ENCODE measurements at places on chromosomes 16 and 17. TPM values are rescaled to one million over a fixed set of nuclear protein-coding genes. Genes with fewer than 3 reads are reported as not detected.

DNA sequence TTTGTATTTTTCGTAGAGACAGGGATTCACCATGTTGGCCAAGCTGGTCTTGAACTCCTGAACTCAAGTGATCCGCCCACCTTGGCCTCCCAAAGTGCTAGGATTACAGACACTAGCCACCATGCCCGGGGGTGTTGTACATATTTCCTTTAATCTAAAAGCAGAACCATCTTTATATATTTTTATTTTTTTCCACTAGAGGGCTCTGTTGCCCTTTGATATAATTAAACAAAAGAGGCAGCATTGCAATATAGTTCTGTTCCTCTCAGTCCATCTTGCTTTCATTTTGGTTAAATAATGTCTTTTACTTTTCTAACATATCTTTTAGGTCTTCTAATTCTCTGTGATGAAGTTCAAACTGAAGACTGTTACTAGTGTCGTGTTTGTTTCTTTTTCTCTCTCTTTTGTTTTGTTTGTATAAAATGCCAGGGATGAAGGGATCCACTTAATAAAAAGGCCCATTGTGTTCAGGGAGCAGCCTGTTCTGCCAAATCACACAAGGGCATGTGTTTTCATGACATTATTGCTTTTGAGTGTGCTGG, 23.4 kb downstream of the WWOX start:
- H3K4me1 ChIP-seq, result peaks cover 7% of the 10 kb centered on the region
- DNase-seq, result no peak
- no peaks in the 10 kb centered on the region for H3K27me3 ChIP-seq
- peaks cover 7% of the 10 kb centered on the region for H3K36me3 ChIP-seq
- no peak overlapping the region for H3K4me3 ChIP-seq

GRCh38 chr16:76535-77272, 1.3 kb upstream of the MPG start:
- H3K4me3 ChIP-seq, result peak overlapping the region; percentile 66
- no peak for DNase-seq
- no peaks in the 10 kb centered on the region for H3K36me3 ChIP-seq
- peaks cover 42% of the 10 kb centered on the region for H3K4me1 ChIP-seq

The LRRC37A gene
- 7.3 TPM for total RNA-seq

- DNase-seq, result no peak
- H3K27ac ChIP-seq, result no peak overlapping the region
- no peaks in the 10 kb centered on the region for H3K4me1 ChIP-seq
- no peaks in the 10 kb centered on the region for H3K27me3 ChIP-seq
- H3K36me3 ChIP-seq, result peaks cover 3% of the 10 kb centered on the region
Measured at GRCh38 chr16:899683-900060, 71.1 kb downstream of the LMF1 start.

The SYCE1L gene
- total RNA-seq, result 21.3 TPM

DNA sequence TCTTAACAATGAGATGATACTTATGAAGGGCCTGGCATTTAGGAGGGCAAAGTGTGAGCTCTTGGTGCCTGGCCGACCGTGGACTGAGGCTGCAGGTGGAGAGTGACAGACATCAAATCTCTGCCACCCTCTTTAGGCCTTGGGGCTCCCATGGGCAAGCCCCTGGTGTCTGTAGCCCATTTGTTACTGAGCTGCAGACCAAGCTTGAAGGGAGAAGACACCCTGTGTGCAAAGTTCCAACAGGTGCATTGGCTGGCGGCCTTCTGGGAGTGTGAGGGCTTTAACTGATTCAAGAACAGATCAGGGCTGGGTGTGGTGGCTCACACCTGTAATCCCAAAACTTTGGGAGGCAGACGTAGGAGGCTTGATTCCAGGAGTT, 789 bp upstream of the CTRL start:
- peaks cover 2% of the 10 kb centered on the region for H3K36me3 ChIP-seq
- H3K4me1 ChIP-seq, result peaks cover 19% of the 10 kb centered on the region
- H3K27ac ChIP-seq, result no peak overlapping the region
- H3K4me3 ChIP-seq, result no peak overlapping the region
- DNase-seq, result no peak

The ZACN gene
- 0.18 TPM for total RNA-seq

GRCh38 chr17:81402530-81402941, 7.3 kb downstream of the BAHCC1 start:
- no peaks in the 10 kb centered on the region for H3K36me3 ChIP-seq
- H3K27me3 ChIP-seq, result no peaks in the 10 kb centered on the region
- H3K4me1 ChIP-seq, result peaks cover 75% of the 10 kb centered on the region
- H3K4me3 ChIP-seq, result peak overlapping the region; percentile 28

DNA sequence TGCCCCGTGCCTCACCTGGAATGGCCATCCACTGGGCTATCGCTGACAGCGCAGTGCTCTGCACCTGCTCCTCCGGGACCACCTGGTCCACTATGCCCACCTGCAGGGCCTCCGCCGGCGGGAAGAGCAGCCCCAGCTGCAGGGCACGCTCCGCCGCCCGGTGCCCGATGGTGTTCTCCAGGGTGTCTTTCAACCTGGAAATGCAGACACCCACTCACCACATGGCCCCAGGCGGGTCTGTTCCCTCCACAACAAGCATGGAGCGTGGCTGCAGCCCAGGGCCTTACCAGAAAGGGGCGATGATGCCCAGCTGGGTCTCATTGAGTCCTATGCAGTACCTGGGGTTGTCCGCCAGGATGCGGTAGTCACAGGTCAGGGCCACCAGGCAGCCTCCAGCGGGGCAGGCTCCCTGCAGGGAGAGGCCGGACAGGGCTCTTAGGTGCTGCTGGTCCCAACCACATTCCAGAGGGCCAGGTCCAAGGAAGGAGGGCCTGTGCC, 6.8 kb downstream of the DNASE1L2 start:
- H3K27me3 ChIP-seq, result peaks cover 12% of the 10 kb centered on the region
- no peak overlapping the region for H3K4me3 ChIP-seq
- H3K36me3 ChIP-seq, result peaks cover 14% of the 10 kb centered on the region
- DNase-seq, result no peak
- no peak overlapping the region for H3K27ac ChIP-seq

The NDEL1 gene
- total RNA-seq, result 60.2 TPM

- H3K36me3 ChIP-seq, result no peaks in the 10 kb centered on the region
- H3K27ac ChIP-seq, result no peak overlapping the region
- H3K4me3 ChIP-seq, result no peak overlapping the region
- H3K4me1 ChIP-seq, result peaks cover 4% of the 10 kb centered on the region
Measured at GRCh38 chr17:66910651-66911285, 53.7 kb upstream of the CACNG4 start.

The FNDC8 gene
- not detected for total RNA-seq

The SHISA6 gene
- not detected for total RNA-seq

DNA sequence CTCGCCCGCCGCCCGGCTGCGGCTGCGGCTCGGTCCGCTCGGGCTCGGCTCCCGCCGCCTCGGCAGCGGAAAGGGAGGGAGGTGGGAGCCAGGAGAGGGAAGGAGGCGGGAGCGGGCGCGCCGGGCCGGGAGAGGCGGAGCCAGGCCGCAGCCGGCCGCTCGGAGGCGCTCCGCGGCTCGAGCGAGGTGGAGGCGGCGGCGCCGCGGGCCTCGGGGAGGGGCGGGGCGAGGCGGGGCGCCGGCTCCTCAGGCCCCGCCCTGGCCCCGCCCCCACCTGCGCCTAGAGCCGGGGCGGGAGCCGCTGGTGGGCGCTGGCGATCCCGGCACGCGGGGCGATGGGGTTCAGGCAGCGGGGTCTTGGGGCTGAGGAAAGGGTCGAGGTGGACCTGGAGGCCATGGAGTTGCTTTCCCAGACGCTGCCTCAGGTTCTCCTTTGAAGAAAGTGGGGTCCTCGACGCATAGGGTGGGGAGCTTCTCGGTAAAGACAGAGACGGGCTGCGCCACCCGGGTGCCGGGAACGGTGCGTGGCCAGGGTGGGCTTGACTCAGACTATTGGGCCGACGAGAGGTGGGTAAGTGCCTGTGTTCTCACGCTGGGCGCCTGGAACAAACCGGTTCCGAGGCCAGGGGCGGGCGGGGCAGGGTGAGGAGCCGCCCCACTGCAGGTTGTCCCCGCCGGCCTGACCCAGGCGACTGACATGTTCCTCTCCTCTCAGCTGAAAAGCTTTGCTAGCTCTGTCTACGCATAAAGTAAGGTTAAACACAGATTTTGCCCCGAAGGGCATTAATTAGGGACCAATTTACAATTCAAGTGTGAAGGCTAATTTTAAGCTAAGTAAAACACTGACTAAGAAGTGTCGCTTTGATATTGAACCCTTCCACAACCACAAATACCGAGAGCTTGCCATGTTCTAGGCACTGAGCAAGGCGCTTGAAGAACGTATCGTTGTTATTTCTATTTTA, at the start of gene CMTM4:
TSS of gene CMTM4 (minus strand) at position 75 of the 962 bp plus-strand sequence. CDS start 218 bp downstream, outside the sequence.
- H3K27ac ChIP-seq, result peak within 1 kb of the TSS; percentile 69
- H3K4me1 ChIP-seq, result peaks cover 20% of the 10 kb centered on the region
- H3K36me3 ChIP-seq, result no peaks in the 10 kb centered on the region
- H3K4me3 ChIP-seq, result peak within 1 kb of the TSS; percentile 77
- DNase-seq, result peak; percentile 85

DNA sequence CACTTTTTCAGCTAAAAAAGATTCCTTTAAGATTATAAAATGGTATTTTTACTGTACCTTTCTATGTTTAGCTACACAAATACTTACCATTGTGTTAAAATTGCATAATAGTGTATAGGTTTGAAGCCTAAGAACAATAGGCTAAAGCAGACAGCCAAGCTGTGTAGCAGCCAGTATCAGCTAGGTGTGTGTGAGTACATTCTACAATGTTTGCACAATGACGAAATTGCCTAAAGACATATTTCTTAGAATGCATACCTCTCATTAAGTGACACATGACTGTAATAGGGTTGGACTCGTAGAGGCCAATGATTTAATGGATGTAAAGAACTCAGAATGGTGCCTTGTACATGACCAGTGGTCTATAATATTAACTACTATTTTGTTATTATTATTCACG, 1.9 kb upstream of the MT1B start:
- no peak overlapping the region for H3K4me3 ChIP-seq
- H3K27ac ChIP-seq, result no peak overlapping the region
- H3K4me1 ChIP-seq, result no peaks in the 10 kb centered on the region
- H3K27me3 ChIP-seq, result peaks cover 98% of the 10 kb centered on the region
- no peak for DNase-seq

DNA sequence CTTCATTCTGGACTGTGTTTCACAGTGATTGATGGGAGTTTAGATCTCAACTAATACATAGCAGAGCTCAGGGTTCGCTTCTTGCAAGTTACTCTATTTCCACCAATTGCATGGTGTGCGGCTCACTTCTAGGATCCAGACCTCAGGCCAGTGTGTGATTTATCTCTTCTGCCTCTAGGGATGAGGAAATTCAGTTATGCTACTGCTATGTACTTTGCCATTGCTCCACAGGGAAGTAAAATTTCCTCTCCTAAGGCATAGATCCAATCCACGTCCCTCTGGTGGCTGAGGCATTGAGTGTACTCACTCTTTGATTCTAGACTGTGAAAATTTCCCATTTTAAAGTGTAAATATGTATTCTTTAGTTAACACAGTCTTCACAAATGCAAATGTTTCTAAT, 214.1 kb downstream of the HS3ST3B1 start:
- peaks cover 4% of the 10 kb centered on the region for H3K27me3 ChIP-seq
- H3K4me3 ChIP-seq, result no peak overlapping the region
- H3K27ac ChIP-seq, result no peak overlapping the region
- no peak for DNase-seq
- H3K4me1 ChIP-seq, result no peaks in the 10 kb centered on the region

The PPP1R1B gene
- 0.75 TPM for total RNA-seq

DNA sequence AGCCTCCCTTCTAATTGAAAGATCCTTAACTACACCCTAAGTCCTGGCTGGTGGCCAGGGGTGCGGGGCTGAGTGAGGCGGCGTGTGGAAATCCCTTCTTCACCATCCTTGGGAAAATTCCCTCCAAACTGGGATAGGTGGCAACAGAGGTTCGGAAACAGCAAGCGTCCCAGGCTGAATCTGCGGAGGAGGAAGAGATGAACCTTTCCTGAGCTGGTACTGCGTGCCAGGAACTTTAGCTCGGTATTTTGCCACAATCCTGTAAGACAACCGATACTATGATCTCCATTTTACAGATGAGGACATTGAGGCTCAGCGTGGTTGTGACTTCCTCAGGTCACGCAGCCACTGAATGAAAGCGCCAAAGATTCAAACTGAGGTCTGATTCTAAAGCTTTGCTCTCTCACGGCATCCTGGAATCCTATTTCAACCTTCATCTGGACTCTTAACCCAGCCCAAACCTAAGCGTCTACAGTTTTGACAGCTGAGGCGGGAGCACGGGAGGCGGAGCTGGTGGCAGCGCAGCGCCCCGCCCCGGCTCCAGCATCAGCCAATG, 583 bp upstream of the CYLD start:
- no peak for DNase-seq
- peaks cover 15% of the 10 kb centered on the region for H3K4me1 ChIP-seq
- peak overlapping the region; percentile 90 for H3K27ac ChIP-seq
- H3K36me3 ChIP-seq, result peaks cover 2% of the 10 kb centered on the region
- peak overlapping the region; percentile 62 for H3K4me3 ChIP-seq
- peaks cover 33% of the 10 kb centered on the region for H3K27me3 ChIP-seq

The OTOP3 gene
- total RNA-seq, result not detected

DNA sequence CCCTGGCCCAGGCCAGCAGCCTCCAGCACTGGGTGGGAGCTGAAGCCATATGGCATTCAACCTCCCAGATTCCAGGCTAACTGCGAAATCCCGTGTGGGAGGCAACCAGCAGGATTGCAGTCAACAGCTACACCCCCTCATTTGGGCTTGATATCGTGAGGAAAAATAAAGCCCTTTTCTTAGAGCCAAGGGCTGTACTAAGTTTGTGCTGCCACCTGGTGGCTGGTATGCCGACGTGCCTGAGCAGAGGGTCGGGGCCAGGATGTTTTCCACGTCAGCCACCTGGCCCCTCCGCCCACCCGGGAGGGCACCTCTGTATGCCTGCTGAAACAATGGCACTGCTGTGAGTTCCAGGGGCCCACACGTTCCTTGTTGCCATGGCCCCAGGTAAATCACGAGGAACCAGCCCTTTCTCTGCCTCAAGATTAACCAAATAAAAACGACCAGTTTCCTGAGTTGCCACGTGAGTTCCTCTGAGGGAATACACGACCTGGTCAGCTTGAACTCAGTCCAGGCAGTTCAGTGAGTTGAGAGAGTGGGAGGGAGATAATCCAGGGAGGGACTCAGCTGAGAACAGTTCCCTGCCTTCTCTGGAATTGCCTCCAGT, 9.0 kb downstream of the TMEM98 start:
- peaks cover 12% of the 10 kb centered on the region for H3K4me1 ChIP-seq
- H3K36me3 ChIP-seq, result peaks cover 61% of the 10 kb centered on the region
- peak; percentile 71 for DNase-seq
- H3K27me3 ChIP-seq, result no peaks in the 10 kb centered on the region

DNA sequence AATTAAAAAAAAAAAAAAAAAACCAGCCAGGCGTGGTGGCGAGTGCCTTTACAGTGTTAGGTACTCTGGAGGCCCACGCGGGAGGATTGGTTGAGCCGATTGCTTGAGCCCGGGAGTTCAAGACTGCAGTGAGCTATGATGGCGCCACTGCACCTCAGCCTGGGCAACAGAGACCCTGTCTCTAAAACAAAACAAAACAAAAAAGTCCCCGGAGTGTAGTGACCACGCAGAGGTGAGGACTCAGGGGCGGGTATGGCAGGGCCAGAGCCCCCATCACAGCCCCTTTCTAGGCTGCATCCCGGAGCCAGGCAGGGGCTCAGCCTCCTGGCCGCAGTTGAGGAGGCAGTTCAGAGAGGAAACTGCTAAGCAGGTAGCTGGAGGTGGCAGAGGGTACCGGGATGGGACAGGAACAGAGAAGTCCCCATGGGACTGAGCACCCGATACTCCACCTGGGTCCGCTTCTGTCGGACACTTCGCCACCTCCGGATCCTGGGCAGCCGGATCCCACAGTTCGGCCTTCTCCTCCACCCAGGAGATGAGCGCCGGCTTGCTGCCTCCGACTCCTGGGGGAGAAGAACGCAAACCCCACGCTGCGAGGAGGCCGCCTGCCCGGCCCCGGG, 800 bp downstream of the ZNF747 start:
- DNase-seq, result no peak
- H3K4me3 ChIP-seq, result peak overlapping the region; percentile 93
- no peaks in the 10 kb centered on the region for H3K27me3 ChIP-seq

- no peak for DNase-seq
- no peaks in the 10 kb centered on the region for H3K27me3 ChIP-seq
- H3K27ac ChIP-seq, result peak overlapping the region; percentile 0
- peaks cover 2% of the 10 kb centered on the region for H3K36me3 ChIP-seq
- peak overlapping the region; percentile 18 for H3K4me3 ChIP-seq
Measured at GRCh38 chr16:69309316-69309715, 1.8 kb upstream of the VPS4A start.
